ENCODE measurements at places on chromosomes 12 and 14. TPM values are rescaled to one million over a fixed set of nuclear protein-coding genes. Genes with fewer than 3 reads are reported as not detected.
A peak's percentile ranks its signal among the peaks of the same experiment; 100 is the strongest.

- DNase-seq = peak; percentile 35
Observed at GRCh38 chr12:91225316-91225715, 42.7 kb upstream of the DCN start.

DNA sequence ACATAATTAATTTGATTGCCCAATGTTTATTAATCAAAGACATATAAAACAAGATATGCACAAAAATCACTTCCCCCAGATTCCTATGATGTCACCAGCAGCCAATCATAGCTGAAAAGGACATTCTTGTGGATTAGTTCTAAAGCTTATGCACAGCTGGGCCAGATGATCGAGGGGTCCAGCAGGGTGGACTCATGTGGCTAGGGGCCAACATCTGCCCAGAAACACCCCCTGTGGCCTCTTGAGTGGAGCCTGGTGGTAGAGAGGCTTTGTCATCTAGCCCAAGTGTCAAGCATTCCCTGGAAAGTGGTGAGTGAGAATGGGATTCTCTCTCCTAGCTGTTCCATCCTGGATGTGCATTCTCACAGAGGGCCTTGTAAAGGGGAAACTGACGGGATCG lies 590.0 kb downstream of the BCL11B start:
- no peak for DNase-seq

DNA sequence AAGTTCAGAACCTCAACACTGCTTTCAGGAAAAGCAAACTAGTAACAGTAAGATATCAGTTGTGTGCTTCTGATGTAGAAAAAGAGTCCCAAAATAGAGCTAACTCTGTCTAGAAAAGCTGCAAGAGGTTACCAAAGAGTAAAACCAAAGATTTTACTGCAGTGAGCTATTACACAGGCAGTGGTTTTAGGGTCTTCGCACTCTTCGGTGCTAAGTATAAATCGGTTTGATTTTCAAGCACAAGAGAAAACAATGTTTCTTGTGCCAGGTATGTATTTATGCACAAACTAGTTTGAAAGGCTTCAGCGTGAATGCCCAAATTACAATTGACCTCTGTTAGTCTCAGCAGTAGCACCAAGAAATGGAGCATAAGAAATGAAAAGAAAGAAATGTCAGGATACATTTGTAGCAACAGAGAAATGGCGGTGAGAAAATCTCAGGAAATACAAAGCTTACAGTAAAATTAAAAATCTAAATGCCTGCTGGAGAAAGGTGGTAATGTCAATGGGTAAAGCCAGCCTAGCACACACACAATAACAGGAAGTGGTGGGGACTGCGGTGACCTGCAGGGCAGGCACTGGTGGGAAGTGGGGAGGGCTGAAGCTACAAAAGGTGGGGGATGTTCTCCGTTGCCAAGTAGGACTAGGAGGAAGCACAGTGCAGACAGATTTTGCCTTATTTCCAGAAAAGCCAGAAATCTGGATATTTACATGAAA lies 18.0 kb upstream of the DYRK2 start:
- no peak for DNase-seq

Gene SLC25A21
- total RNA-seq = 0.90 TPM

Measured in IMR-90 (cell line).